ENCODE measurements at places on chromosomes 2 and 18. TPM values are rescaled to one million over a fixed set of nuclear protein-coding genes. Genes with fewer than 3 reads are reported as not detected.

GRCh38 chr2:47112665-47113435 is 42.3 kb downstream of the STPG4 start:
- DNase-seq = no peak

DNA sequence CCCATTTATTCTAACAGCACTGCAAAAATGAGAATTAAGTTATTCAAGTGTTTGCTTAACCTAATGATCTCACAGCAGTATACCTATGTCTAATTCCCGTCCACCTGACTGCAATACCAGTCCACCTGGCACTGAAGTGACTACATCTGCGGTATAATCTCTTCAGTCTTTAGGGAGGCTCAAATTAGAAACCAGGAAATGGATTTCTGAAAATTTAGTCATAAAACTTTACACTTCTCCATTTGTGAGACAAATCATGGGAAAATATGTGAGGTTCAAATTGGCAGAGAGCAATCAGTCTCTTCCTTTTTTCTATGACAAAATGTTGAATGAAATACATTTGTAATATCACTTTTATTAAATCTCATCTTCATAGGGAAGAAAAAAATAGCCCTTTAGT is 33.0 kb downstream of the FTCDNL1 start:
- DNase-seq = no peak

GRCh38 chr2:199488772-199489400 is 31.1 kb upstream of the SATB2 start:
- DNase-seq = peak; percentile 59

TCF23 gene
- 0.12 TPM for total RNA-seq

METAP1D gene
- total RNA-seq = 2.7 TPM

GRCh38 chr2:88692187-88692586 is 714 bp downstream of the RPIA start:
- DNase-seq = peak; percentile 11

GRCh38 chr2:71136174-71136573 is 5.7 kb downstream of the MPHOSPH10 start:
- no peak for DNase-seq

Measured in mucosa of gallbladder (tissue), 1 donor.